ENCODE measurements at places on chromosomes 5 and 9.
A peak's percentile ranks its signal among the peaks of the same experiment; 100 is the strongest.

- DNase-seq: no peak
Measured at GRCh38 chr5:60177596-60177995, 284.1 kb upstream of the PDE4D start.

DNA sequence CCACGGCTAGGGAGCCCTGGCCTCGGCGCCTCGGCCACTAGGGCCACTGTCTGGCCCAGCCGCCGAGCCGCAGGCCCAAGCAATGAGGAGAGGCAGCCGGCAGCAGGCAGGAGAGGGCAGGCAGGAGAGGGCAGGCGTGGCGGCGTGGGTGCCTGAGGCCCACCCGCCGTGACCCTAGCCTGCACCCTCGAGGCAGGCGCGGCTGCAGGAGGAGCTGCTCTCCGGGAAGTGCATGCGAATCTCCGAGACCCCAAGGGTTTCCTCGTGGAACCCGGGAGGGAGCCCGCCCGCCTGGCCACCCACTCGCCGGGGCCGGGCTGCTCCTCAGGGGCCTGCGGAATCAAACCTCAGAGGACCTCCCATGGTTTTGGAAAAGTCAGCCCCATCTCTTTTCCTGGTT, 9.3 kb downstream of the GRIN1 start:
- DNase-seq: no peak

GRCh38 chr5:161406880-161407279, 139.6 kb downstream of the GABRB2 start:
- no peak for DNase-seq

GRCh38 chr9:68437785-68438184, 81.4 kb downstream of the PGM5 start:
- peak; percentile 39 for DNase-seq

DNA sequence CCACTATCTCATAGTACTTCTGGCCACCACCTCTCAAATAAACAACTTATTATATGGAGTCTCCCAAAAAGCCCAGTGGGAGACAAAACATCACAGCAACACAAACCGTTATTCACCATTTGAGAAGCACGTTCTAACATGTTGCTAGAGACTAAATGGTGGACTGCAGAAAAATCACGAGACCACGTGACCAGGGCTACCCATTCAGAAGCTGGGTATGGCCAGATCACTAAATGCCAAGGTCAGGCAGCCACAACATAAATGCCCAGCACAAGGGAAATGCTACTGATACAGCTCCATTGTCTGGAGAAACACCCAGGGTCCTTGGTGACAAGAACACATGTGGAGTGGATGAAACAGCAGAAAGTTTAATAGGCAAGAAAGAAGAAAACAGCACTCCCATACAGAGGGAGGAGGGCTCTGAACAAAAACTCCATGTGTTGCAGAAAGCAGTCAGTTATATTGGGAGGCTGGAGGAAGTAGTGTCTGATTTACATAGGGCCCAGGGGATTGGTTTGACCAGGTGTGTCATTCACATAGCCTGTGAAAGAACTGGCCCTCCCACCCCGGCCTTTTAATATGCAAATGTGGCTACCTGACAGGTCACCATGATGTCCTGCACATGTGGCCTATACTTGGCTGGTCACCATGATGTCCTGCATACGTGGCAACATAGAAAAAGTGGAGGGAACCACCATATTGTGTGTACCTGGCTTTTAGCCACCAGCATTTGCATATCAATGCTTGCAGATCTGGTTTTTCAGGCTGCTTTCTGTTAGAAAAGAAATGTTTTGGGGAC, 97.2 kb downstream of the TRIM36 start:
- DNase-seq: no peak

DNA sequence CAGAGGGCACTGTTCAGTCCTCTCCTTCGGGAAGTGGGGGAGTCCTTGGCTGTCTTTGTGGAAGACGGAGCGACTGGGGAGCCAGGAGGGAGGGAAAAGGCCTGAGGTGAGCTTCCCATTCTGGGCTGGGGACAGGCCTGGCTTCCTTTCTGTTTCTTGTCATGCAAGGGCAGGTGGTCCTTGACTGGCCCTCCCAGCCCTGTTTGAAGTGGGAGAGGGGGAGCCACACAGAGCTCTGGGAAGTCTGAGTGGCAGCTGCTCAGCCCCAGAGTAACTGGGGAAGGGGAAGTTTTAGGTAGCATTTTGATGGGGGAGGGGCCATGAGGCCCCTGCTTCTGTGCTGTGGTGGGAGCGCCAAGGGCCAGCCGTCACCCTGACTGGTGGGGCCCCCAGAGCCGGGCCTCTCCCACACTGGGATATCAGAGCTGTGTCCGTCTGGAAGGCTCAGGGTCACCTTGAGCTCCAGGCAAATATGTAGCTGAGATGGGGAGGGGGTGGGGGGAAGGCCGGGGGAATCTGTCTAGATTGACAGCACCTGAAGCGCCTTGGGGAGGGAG, 6.5 kb downstream of the UNC5A start:
- DNase-seq: no peak

DNA sequence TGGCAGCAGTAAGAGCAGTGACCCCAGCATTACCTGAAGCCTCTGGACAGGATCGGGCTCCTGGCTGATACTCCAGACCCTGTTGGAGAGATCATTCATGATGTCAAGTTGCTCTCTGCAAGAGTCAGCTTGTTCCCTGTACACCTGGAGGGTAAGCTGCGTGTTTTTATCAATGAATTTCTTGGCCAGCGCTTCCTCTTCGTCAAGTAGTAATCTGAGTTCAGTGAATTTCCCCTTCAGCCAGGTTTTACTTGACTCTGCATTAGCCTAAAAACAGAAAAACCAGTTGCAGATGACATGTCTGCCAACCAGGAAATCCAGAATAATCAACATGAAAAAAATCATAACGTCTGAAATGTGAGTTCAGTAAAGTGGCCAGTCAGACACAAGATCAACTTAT, 19.1 kb downstream of the TRIM14 start:
- DNase-seq: no peak

DNA sequence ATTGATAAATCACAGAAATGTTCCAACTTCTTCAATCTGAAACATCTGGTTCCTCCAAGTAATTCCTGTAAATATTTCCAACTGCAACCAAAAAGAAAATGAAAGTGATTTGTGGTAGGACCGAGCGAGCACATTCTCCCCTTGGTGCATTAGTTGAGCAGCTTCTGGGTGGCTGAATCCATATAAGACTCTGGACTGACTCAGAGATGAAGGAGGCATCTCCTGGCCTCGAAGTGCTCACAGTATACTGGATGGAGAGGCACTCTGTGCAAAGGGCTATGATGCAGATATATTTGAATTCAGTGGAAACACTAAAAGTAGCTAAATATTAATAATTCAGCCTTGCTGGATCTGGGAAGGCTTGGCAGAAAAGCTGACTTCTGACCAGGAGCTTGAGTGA, 265.0 kb downstream of the MARCHF11 start:
- DNase-seq: no peak

- DNase-seq: no peak
Measured at GRCh38 chr9:107034831-107035230, 171.9 kb downstream of the ZNF462 start.

DNA sequence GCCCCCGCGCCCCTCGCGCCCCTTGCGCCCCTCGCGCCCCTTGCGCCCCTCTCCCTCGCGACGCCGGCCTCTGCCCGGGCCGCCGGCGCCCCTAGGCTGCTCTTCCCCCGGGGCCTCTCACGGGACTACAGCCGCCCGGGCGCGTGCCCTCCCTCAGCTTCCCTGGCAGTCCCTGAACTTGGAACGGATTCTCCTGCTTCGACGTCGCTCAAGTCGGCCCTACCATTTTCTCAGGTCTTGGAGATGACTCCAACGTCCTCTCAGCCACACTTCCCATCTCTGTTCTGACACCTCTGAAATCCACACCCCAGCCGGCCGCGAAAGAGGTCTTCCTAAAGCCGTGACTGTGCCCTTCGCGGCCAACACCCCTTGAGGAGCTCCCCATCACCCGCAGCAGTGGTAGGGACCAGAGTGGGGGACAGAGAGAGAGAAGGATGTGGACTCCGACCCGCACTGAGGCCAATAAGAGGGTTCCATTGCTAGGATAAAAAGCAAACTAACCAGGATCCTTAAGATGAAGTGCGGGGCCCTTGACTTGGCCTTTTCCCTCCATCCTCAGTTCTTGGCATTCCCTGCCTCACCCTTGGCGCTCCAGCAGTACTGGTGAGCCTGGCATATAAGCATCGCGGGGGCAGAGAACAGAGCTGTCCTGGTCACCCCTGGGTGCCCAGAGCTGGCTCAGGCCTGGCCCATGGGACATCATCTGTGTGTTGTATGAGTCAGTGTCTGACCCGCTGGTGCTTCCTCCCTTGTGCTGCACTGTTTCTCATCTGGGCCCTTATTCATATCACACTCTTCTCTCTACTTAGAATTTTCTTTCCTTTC, 38.6 kb upstream of the GARNL3 start:
- no peak for DNase-seq

- DNase-seq: no peak
Measured at GRCh38 chr9:103816146-103816545, 278.0 kb upstream of the SMC2 start.

GRCh38 chr9:112366591-112366990, 13.3 kb upstream of the HSDL2 start:
- no peak for DNase-seq

GRCh38 chr5:101418713-101419118, 515.6 kb upstream of the ST8SIA4 start:
- peak; percentile 35 for DNase-seq

- DNase-seq: no peak
Measured at GRCh38 chr9:38296807-38297206, 95.7 kb upstream of the ALDH1B1 start.

DNA sequence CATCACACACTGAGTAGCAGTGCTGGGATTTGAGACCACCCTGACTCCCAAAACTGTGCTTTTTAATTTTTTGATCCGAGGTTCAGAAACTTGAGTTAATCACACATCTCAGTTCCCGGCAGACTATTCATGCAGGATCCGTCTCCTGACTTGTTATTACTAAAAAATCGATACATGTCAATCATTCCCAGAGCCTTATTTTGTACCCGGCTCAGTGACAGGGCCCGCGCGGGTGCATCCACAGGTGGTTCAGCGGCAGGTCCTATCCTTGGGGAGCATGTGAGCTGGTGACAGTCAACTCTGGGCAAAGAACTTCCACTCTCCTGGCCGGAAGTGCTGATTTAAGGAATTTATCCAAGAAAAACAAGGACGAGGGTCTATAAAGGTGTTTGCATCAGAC, 95.9 kb upstream of the MVB12B start:
- no peak for DNase-seq

GRCh38 chr5:84130006-84130580, 254.6 kb downstream of the EDIL3 start:
- DNase-seq: no peak

DNA sequence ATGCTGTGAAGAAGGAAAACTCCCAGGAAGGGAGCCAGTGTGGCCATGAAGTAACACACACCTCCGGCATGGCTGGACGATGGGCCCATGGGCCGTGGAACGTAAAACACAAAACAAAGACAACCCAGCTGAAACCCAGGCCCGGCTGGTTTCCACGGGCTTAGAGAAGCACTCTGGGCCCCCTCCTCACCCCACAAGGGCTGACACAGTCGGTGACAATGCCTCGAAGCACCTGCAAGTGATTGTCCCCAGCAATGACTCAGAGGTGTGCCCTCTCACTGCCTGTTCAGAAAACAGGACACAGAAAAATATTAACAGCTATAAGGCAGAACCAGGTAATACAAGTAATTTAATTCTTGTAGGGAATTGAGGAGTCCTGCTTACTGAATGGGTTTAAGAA, 135.3 kb downstream of the ROR2 start:
- DNase-seq: no peak

DNA sequence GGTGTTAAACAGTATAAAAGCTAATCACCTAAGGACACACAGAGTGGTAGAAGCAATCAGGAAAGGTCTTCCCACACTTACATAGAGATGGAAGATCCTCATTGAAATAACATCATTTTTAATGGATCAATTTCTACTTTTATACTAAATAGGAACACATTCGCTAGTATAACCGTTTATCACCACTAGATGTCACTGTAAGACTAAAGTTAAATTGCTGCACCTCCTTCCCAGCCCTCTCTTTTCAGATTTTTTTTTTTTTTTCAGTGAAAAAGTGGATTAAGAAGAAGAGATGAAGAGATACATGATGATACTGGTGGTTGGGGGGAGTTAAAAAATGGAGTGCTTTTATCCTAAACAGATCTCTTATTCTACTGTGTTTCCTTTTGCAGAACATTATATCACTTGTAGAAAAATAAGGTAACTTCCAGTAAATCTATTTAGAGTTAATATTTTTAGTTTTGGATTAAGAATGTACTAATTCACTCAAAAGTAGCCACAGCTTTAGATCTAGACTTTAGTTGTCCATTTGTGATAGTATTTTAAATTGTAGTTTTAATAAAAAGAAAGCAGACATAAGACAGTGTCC, 116.9 kb upstream of the ARRDC3 start:
- DNase-seq: peak; percentile 43

- DNase-seq: peak; percentile 73
Measured at GRCh38 chr5:10331341-10331796, 22.1 kb upstream of the MARCHF6 start.

GRCh38 chr9:14321517-14322130, 7.7 kb upstream of the NFIB start:
- peak; percentile 54 for DNase-seq
